ENCODE measurements at places on chromosomes 2 and 18.

GRCh38 chr18:54173980-54174630, 50.4 kb downstream of the MBD2 start:
- DNase-seq = no peak

- no peak for DNase-seq
These were observed 156.5 kb downstream of the ACTR3 start for GRCh38 chr2:114046373-114046772.

GRCh38 chr2:183532514-183532913, 408.3 kb downstream of the NUP35 start:
- DNase-seq = no peak

GRCh38 chr2:98502556-98503335, 58.1 kb downstream of the INPP4A start:
- no peak for DNase-seq

DNA sequence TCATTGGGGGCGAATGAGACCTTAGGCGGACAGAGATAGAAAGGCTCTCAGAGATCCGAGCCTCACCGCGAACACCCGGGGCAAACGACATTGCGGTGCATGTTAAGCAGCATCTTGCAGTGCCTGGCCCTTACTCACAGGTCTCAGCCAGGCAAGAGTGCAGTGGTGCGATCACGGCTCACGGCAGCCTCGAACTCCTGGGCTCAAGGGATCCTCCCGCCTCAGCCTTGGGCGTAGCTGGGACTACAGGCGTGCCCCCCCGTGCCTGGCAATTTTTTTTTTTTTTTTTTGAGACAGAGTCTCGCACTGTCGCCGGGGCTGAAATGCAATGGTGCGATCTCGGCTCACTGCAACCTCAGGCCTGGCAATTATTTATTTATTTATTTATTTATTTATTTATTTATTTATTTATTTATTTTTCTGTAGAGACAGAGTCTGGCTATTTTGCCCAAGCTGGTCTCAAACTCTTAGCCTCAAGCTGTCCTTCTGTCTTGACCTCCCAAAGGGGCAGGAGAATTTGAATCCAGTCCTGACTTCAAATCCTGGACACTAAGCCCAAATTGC, 1.3 kb downstream of the LAMA3 start:
- no peak for DNase-seq

- DNase-seq = no peak
These were observed 247.5 kb downstream of the NBAS start for GRCh38 chr2:15313657-15314056.

DNA sequence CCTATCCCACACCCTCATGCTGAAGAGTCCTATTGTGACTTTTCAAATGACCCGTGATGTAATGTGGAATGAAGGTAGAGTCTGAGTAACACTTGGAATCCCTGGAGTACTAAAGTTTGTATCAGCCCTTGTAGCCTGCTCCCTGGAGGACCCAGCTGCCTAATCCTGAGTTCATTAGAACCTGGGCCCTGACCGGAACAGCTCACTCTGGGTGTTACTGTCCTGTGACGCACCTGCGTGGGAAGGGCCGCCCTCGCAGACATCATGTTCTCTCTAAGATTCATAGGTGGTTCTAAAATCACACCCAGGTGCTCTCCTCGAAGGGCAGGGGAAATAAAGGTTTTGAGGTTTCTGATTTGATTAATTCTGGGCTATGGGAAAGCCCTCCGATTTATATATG, 62.3 kb downstream of the NCK2 start:
- peak; percentile 62 for DNase-seq

- DNase-seq = no peak
These were observed 38.5 kb downstream of the PRPF40A start for GRCh38 chr2:152678808-152679207.

DNA sequence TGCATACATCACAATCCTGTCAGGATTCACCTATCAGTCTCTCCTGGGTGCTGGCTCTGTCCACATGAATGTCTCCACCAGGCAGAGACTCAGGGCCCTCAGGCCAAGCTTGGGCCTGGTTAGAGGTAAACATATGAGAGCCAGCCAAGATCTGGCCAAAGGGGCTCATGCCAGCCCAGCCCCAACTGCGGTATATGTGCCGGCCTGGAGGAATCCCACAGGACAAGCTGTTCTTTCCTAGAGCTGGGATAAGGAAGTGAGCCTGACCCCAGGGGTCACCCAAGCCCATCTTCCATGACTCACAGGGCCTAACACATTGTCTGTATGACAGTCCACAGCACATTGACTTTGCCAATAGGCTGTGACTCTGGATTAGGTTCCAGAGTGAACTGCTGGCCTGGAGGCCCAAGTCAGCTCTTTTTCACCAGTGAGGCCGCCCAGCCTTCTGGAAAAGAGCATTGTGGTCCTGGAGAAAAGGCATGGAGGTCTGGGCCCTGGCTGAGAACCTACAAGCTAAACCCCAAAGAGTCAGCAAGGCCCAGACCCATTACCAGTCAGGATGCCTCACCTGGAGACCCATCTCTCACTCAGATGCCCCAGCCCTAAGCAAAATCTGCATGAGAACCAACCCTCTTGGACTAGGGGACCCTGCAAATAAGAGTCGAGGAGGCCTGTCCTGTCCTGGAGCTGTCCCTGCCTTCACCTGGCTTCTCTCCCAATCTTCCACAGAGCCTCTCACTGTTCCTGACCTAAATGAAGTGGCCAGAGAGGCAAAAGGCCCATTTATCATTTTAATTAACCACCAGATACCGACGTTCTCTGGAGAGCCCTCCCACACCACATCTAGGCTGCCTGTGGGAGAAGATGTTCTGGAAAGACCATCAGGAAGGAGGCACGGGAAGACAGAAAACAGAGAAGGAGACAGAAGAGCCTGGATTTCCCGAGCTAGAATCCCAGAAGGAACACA, 120.9 kb upstream of the PKDCC start:
- no peak for DNase-seq

- DNase-seq = peak; percentile 55
These were observed 808 bp downstream of the ATP5MC3 start for GRCh38 chr2:175180701-175181103.

DNA sequence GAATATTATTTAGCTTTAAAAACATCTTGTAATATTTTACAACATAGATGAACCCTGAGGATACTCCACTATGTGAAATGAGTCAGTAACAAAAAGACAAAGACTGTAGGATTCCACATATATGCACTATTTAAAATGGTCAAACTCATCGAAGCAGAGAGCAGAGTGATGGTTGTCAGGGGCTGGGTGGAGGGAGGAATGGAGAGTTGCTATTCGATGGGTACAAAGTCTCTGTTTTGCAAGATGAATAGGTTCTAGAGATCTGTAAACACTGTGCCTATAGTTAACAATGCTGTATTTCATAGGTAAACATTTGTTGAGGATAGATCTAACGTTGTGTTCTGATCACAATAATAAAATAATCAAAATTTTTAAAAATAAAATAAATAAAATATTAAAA, 1675.9 kb upstream of the CELF4 start:
- no peak for DNase-seq
